ENCODE measurements at places on chromosomes 6 and 20.

DNA sequence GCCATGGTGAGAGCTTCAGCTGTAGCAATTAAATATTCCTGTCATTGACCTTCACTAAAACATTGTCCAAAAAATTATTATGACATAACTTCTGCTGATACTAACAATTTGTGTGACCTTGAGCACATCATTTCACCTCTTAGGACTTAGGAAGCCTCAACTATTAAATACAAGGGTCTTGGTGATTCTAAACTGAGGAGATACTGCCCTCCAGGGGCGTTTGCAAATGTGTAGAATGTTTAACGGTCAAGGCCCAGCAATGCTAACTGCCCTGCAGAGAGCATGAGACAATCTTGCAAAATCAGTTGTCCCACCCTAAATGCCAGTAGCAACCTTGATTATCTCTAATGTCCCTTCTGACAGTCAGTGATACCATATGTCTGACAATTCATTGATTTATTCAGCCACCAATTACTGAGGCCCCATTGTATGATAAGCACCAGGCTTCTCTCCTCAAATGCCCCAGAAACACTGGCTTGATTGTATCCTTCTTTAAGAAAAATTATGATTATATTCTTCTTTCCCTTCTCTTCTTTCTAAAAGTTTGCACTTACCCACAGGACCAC, 284.1 kb upstream of the PLN start:
- no peak for DNase-seq

GRCh38 chr6:74250161-74250818, 554.3 kb downstream of the CD109 start:
- no peak for DNase-seq

DNA sequence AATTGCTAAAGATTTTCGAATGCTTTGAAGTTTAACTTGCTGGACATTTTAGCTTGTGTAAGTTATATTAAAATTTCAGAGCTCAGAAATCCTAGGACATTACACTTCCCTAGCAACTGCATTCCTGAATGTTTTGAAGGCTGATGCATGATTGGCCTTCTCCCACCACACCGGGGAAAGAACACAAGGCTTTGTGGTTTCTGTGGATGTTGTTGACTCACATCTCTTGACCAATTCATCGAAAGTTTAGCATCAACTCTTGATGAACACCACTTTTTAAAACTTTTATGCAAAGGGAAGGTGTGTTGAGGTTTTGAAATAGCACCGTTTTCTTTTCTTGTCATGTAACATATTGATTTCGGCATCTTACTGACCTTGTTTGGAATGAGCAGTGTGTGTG, 81.1 kb downstream of the RIMS1 start:
- DNase-seq: no peak

DNA sequence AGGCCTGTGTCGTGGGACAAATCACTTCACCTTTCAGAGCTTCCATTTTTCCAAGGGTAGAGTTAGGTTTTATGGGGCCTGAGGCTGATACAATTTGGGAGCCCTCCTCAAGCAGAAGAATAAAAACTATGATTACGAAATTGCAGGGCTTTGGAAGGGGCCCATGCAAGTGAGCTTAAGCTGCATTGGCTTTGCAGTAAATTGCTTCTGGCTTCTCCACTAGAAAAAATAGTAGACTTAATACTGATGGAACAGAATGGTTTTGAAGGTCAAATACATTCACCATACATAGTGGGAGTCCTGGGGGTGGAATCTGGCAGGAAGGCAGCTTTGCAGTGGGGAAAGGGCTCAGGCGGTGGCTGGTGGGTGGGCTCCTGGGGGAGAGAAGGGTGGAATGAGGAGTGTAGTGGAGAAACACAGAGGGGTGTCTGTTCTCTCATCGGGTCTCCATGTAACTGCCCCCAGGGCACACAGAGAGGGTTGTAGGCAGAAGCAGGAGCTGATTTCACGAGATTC, 55.9 kb upstream of the RNF24 start:
- no peak for DNase-seq

DNA sequence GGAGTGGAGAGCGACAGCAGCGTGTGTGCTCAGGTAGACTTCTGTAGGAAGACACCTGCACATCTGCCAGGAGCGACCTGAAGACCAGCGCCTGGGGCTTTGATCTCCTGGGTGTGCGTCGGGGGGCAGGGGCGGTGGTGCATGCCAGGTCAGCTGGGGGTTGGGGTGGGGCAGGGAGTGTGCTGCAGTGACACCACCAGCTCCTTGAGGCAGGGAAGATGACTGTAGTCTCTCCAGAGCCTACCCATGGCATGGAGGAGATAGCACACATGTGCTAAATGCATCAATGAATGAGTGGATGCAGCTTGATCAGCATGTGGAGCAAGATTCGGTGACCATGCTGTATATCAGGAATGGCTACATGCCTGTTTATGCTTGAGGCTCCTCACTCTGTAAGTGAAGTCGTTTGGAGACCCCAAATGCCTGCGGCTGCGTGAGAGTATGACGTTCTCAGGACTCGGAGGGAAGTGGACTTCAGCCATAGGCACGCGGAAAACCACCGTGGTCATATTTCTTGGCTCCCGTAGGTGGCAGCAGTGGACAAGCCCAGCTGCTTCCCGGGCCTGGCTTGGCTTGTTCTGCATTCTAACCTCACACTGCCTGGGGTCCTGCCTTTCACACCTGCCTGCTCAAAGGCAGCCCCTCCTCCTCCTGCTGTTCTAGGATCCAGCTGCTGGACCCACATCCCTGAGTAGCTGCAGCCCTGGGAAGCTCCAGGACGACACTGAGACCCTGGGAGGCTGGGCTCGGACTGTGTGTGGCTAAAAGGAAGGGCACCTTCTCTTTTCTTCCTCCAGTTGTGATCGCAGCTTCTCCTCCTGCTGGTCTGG, 39.4 kb upstream of the KCNK16 start:
- peak; percentile 53 for DNase-seq

- no peak for DNase-seq
These were observed 14.3 kb upstream of the FAM135A start for GRCh38 chr6:70398783-70399728.

DNA sequence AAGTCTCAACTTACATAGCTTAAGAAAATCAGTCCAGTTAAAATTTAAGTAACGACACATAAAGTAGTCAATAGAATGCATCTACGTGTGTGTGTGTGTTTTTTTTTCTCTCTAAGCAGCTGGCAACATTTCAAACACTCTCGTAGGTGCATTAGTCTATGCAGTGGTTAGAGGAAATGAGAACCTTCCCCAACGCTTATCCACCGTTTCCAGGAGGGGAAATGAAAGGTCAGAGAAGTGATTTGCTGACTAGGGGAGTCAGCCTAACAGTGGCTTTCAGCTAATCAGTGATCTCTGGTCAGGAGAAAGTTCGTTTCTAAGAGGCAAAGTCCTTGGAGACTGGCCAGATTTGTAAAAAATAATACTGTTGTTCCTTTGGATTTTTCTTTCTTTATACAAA, 806.6 kb downstream of the C6orf118 start:
- DNase-seq: no peak

- DNase-seq: no peak
These were observed 77.0 kb upstream of the CD2AP start for GRCh38 chr6:47400581-47400980.

DNA sequence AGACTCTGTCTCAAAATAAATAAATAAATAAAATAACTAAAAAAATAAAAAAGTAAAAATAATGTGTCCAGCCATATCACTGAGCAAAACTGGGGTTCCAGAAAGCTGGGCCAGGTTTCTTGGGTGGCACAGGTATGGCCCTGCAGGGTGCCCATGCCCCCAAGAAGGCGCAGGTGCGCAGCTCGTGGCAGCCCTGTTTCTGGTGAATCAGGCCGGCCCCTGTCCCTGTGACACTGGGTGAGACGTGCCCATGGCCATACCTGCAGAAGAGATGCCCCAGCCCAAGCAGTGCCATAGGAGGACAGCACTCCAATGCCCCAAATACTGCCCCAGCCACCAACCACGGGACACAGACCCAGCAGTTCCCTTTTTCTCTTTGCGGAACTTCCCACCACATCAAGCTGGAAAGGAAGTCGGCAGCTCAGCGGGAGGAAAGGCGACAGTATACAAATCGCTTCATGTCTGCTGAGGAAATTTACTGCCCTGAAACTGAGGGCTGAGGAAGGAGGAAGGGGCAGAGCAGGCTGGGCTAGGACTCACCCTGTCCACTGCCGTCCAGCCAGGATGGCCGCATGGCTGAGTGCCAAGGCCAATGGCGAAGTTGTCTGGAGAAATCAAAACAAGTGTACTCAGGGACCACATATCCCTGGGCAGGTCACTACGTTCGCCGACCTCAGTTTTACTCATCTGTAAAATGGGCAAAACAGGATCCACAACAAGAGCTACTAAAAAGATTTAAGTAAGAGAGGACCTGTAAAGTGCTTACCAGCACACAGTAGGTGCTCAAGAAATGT, 55.4 kb downstream of the PREX1 start:
- no peak for DNase-seq

GRCh38 chr20:58965270-58966064, 15.6 kb upstream of the NELFCD start:
- no peak for DNase-seq

GRCh38 chr20:60030471-60030870, 72.2 kb downstream of the CDH26 start:
- DNase-seq: no peak

DNA sequence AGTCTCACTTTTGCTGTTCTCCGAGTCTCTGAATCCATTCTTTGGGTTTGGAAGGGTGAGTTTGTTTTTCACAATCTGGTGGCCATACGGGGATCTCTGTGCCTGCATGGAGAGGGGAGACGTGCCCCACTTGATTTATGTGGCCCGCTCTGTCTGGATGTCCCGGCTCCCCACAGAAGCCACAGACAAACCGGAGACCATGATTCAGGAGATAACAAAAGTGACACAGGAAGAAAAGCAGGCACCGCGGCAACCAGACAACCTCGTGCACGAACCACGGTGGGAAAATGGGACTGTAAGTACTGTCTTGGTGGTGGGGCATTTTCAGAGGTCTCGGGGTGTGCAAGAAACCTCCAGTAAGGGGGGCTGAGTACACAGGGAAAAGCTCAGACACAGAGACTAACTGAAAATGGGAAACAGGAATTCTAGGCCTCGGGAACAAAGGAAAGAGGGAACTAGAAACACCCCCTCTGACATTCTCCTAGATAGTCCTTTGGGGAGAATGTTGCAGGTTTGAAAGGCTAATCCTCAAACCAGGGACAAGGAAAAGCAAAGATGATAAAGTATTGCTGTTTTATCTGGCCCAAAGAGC, 22.1 kb upstream of the ZNF318 start:
- DNase-seq: peak; percentile 52

DNA sequence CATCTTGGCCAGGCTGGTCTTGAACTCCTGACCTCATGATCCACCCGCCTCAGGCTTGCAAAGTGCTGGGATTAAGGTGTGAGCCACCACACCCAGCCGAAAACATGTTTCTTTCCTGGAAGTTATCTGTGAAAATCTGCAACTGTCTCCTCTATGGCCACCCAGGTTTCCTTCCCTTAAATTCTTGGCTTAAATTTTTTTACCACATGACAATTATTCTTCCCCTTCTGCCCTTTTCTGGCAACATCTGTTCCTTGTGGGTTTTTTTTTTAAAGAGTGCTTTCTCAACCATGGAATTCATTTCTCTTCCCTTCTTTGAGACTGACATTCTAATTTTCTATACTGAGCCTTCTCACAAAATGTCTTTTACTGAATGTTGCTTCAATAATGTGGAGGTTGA, 59.6 kb downstream of the DOK5 start:
- DNase-seq: no peak

DNA sequence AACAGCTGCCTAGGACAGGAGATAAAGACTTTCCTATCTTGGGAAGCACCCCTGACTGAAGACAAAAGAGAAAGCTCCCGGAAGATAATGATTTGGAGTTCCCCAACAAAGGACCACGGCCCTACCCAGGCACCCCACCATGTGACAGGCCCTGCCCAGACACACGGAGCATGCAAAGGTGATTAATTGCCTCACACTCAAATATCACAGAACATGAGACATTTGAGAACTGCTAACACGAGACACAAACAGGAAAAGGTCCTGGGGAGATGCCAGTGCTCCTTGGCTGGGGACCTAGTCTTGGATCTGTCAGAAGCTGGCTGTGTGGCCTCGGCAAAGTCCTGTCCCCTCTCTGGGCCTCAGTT, 82.5 kb upstream of the PTPN1 start:
- no peak for DNase-seq

DNA sequence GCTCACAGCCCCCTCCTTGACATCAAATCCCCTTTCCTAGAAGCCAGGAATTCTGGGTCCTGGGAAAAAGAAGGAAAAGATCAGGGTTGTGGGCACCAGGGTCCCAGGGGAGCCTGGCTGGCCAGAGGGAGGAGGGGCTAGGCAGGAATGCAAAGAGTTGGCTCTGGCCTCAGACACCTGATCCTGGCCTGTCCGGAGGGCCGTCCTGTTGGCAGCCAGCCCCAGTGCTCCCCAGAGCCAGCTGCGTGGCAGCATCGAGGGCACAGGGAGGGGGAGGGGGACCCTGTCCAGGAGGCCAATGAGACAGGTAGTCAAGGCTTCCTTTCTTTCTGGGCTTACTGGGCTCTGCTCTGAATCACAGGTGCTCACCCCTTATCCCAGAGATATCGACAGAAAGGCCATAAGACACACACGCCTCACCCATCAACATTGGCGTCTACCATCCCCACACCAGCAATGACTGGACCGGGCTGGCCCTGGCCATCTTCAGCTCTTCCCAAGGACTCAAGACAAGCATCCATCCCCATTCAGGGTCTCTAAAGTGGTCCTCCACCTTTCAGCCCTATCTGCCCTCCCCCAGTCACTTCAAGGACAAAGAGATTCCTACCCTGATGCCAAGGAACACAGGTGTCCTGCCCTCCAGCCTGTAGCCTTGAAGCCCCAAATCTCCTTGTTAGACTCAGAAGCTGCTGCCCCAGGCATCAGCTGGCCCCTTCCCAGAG, 723 bp downstream of the COL11A2 start:
- no peak for DNase-seq

DNA sequence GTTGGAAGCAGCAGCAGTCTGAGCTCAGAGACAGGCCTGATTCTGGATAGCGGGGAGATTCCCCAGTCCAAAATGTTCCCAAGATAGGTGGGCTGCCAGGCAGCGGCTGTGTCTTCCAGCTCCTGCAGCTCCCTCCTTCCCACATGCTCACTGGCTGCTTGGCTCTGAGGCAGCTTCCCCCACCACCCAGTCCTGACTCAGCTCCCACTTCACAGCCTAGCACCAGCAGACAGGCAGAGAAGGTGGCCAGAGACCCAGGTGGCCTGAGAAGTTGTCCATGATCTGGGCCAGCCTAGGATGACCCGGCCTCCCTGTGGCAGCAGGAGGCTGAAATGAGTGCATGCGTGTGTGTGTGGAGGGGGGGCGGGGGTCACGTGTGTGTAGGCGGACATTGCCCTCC, 94.9 kb downstream of the MDGA1 start:
- no peak for DNase-seq

- no peak for DNase-seq
These were observed 156.1 kb downstream of the DLL1 start for GRCh38 chr6:170134471-170135440.

DNA sequence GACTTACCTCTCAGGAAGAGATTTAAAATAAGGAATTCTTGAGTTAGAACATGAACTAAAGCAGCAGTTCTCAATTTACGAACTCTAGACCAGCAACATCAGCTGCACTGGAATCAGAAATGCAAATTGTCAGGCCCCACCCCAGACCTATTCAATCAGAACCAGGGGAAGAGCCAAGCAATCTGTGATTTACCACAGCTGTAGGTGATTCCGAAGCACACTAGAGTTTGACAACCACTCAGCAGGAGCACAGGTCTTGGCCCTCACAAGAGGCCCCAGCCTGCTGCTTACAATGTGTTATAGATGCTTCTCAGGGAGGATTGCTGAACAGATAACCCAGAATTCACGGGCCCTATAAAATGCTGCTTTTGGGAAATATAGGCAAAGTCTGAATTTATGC, 279.2 kb downstream of the PTPRK start:
- DNase-seq: no peak

All from activated T-cell treated with anti-CD3 and anti-CD28 coated beads, Interleukin-2, amount 50 U/mL, for 48 hours (primary cell).